Astrocyte of the cerebellum (primary cell): ENCODE measurements at places on chromosomes 11 and 22.

- no peak for DNase-seq
Measured at GRCh38 chr22:46598737-46599424, 21.3 kb upstream of the GRAMD4 start.

DNA sequence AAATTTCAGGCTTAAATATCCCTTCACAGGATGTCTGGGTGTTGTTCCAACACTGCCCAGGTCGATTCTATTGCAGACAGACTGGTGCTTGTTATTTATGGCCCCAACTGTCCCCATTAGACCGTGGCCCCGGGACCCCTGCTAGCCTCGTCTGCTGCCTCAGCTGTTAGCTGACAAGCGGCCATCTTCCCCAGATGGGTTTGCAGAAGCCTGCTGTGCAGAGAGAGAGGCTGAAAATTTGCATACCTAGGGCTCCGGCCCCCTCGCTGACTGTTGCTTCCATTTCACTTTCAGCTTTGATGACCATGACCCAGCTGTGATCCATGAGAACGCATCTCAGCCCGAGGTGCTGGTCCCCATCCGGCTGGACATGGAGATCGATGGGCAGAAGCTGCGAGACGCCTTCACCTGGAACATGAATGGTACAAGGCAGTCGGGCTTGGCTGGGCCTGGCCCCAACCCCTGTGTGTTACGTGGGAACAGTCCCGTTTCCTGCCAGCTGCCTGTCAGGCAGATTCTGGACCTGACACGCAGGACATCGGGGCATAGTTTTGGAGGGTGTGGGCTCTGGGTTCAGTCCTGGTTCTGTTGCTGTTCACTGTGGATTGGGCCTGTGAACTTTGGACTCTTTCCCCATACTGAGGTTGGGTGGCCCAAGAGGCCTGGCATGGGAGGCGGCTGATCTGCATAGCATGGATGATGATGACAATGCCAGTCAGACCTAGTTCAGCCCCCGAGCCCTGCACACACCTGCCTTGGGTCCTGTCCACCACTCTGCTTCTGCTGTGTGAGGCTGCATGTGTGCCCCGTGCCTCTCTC is 16.4 kb downstream of the SMARCB1 start:
- no peak for DNase-seq

- DNase-seq = no peak
Measured at GRCh38 chr11:63375434-63375833, 5.8 kb downstream of the SLC22A9 start.

DNA sequence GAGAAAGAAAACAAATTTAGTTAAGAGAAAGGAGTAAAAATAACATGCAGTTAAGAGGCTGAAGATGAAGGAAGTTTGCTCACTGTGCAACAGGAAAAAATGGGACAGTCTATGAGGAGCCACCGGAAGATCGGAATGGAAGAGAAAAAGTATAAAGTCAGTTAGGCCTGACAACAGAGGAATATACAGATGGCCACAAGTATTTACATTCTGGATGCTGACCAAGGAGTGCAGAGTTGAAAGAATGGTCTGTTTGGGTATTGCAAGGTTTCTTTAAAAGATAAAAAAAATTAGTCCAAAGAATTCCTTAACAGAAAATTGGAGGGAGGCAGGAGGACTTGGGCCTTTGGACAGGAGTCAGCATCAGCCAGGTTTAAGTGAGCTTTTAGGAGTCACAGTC is 37.5 kb downstream of the RBFOX2 start:
- no peak for DNase-seq

DNA sequence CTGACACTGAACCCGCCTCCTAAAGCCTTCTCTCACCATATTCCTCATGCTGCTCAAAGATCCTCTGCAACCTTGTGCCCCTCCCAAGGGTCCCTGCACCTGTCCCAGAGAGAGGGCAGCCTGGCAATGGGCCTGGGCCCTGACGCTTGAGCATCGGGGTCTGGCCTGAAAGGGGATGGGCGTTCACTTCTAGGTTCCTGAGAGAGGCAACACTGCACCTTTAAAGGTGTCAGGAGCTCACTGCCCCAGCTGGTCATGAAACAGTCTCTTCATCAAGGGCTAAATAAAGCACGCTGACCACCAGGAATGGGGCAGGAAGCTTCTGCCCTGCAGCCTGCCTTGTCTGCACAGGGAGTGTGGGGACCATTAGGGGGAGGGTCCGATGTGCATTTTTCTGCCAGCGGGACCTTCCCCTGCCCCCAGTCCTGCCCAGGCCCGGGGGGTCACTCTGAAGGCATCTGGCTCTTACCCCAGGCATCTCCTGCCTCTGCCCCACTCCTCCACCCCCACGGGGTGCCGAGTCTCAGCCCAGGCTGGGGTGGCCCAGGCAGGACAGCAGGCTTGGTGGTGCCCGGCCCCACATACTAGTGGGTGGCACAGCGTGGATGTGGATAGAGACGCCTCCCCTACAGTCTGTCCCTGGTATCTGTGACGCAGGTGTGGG is 3.5 kb downstream of the C11orf21 start:
- DNase-seq = no peak

- no peak for DNase-seq
Measured at GRCh38 chr11:61716478-61717285, 35.8 kb upstream of the MYRF start.
